IPS DF 6.9 (cell line): ENCODE measurements at places on chromosomes 1 and 21.

DNA sequence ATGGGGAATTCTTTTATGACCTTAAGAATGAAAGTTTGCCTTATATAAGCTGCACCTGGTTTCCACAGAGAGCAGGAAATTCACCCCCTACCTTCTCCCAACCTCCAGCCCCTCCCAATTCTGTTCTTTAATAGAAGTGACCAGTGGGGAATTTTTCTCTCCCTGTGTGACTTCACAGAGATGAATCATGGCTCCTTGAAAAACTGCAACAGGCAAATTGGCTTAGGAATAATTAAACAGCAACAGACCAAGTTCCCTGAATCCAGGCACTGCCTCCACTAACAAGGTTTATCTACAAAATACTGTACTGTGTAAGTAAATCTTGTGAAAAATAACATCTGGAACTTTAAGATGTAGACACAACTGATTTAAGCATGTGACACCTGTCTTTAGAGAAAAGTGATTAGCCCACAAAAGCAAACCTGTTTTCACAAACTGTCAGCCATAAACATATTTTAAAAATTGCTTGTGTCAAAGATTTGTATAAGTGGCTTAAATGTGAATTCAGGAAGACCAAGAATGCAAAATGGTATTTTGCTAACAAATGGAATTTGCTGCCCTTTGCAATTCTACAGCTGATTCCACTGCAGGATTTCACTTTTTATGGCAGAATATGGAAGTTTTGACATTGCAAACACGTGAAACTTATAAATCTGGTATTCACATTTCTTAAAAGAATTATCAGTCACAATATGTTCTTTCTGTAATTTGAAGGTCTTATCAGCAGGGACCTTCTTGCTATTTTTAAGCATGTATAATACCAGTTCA lies 54.0 kb downstream of the ALG14 start:
- DNase-seq = no peak

DNA sequence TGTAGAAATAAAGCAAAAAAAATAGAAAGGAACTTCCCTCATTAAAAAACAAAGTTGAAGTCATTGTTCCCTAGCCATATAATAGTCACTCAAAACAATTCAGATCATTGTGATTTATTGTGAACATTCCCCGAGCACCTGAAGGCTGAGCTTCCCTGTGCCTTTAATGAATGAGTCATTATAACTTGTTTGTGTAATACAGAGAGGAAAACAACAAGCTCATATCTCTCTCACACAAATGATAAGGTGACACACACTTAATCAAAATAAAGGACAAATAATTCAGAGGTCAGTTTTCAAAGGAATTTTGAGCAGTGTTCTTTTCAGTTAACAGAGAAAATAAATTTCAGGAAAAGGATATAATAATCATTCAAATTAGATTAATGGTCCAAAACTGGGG lies 326.2 kb downstream of the DUSP10 start:
- no peak for DNase-seq

- DNase-seq = no peak
Measured at GRCh38 chr1:193524616-193525015, 338.2 kb upstream of the B3GALT2 start.

- no peak for DNase-seq
Measured at GRCh38 chr1:38031513-38031866, 15.1 kb downstream of the POU3F1 start.

DNA sequence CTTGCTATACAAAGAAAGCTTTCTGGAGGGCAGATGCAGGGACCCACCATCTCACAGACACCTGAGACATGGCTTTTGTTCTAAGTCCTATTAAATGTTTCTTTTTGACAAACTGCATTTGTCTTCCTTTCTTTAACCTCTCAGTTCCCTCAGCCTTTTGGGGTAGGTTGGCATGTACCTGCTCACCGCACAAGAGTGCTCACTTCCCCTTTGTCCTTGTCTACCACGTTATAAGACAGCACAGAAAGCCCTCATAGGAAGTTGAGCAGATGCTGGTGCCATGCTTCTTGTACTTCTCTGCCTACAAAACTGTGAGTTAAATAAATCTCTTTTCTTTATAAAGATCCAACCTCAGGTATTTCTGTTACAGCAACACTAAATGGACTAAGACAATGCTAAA lies 31.9 kb upstream of the RGS21 start:
- DNase-seq = no peak

- no peak for DNase-seq
Measured at GRCh38 chr1:109910963-109911798, 532 bp downstream of the CSF1 start.

DNA sequence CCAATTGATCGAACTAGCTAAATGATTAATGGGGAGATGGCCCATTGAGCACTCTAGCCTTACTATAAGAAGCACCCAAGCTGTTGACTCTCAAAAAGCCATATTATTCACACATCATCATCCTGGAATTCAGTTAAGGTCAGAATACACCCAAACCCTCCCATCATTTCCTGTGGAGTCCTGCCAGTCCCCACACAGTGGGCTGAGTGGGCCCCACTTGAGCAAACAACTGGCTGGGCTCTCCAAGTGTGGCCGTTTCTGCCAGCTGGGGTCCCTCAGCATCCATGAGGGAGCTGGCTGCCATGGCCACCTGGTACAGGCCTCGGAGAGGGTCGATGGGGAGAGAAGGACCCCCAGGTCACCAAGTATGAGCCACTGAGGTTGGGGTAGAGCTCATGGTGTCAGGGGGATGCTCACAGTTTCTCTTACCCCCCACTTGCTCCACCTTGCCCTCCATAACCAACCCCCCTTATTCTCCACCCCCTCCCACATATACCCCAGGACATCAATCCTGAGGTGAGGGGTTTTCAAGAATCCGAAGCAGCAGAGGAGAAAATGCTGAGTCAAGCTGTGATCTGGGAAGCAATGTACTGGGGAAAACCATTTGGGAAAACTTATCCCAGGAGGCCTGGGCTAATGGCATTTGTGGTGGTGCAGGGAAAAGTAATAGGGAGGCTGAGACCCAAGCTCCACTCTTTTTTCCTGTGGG lies 60.3 kb downstream of the UBE2T start:
- no peak for DNase-seq

GRCh38 chr21:46111857-46112724 lies 14.2 kb downstream of the COL6A2 start:
- DNase-seq = no peak

DNA sequence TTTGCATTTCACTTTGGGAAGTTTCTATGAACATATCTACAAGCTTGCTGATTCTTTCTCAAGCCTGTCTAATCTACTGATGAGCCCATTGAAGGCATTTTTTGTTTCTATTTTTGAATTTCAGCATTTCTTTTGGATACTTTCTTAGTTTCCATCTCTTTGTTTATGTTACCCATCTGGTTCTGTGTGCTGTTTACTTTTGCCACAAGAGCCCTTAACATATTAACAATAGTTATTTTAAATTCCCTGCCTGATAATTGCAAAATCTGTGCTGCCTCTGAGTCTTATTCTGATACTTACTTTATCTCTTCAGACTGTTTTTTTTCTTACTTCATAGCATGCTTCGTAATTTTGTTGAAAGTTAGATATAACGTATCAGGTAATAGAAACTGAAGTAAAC lies 75.8 kb upstream of the ZRANB2 start:
- no peak for DNase-seq

DNA sequence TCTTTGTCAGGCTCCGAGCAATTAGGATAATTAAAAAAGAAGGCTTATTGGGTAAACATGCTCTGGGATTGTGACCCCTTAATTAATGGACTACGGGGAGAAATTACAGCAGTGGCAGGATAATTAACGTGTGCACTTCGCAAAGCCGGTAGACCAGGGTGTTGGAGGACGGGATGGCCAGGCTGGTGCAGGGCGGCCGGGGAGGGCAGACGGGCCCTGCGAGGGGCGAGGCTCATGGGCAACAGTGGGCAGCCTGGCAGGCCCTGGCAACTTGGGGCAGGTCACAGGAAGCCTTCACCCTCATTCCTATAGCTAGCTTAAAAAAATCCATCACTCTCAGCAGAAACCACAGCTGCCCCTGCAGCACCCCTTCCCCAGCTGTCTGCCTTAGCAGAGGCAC lies 186.2 kb upstream of the ARHGEF16 start:
- no peak for DNase-seq

- no peak for DNase-seq
Measured at GRCh38 chr1:155117610-155118009, 10.1 kb upstream of the EFNA1 start.

- DNase-seq = no peak
Measured at GRCh38 chr1:162422662-162423375, 10.9 kb upstream of the SH2D1B start.

GRCh38 chr1:109509176-109510134 lies at the start of gene AMIGO1:
TSS of gene AMIGO1 (minus strand) at chr1:109509727. CDS start at chr1:109508912, 815 bp downstream.
- no peak for DNase-seq

GRCh38 chr1:7516341-7516740 lies 254.8 kb upstream of the VAMP3 start:
- DNase-seq = no peak

- DNase-seq = no peak
Measured at GRCh38 chr1:162406811-162407210, 5.1 kb downstream of the SH2D1B start.

DNA sequence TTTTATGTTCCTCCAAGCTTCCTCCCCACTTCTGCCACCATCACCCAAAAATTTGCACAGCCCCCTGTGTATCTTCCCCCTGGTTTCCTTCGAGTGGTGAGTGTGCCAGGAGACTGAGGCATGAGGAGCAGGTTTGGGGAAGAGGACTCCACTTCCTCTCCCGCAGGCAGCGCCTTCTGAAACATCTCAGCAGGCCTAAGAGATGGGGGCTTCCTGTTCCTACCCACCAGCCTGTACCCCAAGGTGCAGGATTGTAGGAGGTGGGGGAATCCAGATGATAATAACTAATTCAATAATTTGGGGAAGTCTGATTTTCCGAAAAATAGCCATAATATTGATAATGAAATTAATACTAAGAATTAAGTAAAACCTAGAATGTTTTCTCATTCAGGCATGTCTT lies 62.4 kb downstream of the RHBG start:
- no peak for DNase-seq

DNA sequence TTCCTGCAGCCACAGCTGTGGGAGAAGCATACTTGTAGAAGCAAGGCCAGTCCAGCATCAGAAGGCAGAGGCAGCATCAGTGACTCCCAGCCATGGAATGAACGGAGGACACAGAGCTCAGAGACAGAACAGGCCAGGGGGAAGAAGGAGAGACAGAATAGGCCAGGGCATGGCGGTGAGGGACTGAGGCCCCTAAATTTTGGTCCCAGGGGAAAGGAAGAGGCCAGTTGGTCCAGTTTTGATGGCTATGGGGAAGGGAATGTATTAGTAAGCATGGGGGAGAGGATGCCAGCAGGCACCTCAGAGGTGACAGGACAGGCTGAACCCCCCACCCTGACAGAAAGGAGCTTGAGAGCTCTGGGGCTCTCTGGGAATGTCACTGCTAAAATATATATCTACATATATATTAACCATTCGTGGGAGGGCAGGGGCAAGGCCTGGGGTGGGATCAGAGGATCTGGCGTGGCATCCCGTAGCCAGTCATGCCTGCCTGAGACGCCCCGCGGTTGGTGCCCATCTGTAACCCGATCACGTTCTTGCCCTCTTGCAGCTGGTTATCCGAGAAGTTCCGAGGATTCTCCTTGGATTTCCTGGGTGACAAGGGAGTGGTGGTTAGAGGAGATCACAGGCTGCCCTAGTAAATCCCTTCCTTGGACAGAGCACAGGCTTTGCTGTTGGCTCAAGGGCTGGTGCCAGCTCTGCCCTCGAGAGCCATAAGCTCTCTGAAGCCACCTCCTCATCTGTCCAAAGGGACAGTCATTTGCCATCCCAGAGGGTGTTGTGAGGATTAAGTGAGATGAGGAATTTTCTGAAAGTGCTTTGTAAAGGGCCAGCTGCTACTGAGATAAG lies 6.7 kb downstream of the TAGLN2 start:
- DNase-seq = no peak

DNA sequence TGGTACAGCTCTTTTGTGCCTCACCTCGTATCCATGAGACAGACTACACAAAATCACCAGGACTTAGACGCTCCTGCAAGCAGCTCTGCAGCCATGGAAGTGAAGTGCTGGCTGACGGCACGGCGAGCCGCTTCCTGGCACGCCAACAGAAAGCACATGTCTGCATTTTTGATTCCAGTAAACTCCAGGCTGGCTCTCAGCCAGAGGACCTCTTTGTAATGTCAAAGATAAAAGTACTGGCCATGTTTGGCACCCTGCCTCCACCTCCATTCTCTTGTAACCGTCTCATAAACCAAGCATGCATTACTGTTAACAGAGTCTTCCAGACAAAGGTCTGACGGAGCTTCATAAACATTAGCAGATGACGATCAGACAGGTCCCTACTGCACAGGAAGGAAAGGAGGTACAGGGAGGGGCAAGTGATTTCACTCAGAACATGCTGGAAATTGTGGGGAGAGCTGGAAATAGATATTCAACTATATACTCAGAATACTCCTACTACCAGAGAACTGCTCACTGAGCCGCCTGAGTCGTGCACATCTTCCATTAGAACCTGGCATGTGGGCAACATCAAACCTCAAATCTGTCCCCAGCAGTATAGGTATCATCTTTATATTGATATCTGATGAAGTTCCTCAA lies 632.0 kb downstream of the SMYD3 start:
- no peak for DNase-seq

DNA sequence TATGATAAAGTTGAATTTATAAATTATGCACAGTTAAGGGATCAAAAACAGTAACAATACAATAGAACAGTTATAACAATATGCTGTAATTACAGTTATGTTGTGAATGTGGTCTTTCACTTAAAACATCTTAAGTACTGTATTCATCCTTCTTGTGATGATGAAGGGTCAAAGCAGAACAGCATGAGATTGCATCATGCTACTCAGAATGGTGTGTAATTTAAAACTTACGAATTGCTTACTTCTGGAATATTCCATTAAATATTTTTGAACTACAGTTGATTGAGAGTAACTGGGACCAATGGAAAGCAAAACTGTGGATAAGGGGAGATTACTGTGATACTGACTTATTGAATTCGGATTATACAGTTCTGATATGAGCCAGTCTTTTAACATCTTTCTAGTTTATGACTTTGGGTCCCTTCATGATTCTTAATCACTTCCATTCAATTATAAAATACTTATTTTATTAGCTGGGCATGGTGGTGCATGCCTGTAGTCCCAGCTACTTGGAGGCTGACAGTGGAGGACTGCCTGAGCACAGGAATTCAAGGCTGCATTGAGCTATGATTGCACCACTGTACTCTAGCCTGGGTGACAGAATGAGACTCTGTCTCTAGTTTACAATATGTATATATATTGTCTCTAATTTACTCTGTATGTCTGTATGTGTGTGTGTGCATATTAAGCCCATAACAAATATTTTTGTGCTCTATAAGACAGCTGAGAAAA lies 43.2 kb downstream of the ATP1B1 start:
- no peak for DNase-seq

GRCh38 chr1:108742253-108742652 lies 4.2 kb upstream of the STXBP3 start:
- no peak for DNase-seq

- no peak for DNase-seq
Measured at GRCh38 chr21:43343095-43343991, 83.6 kb downstream of the SIK1 start.

- no peak for DNase-seq
Measured at GRCh38 chr1:24386241-24386640, 27.3 kb downstream of the STPG1 start.

GRCh38 chr21:42631142-42631541 lies 22.3 kb upstream of the PDE9A start:
- no peak for DNase-seq
